ENCODE measurements at places on chromosomes 1 and 21.

GRCh38 chr21:45562402-45562801, 20.2 kb upstream of the SLC19A1 start:
- no peak for DNase-seq

DNA sequence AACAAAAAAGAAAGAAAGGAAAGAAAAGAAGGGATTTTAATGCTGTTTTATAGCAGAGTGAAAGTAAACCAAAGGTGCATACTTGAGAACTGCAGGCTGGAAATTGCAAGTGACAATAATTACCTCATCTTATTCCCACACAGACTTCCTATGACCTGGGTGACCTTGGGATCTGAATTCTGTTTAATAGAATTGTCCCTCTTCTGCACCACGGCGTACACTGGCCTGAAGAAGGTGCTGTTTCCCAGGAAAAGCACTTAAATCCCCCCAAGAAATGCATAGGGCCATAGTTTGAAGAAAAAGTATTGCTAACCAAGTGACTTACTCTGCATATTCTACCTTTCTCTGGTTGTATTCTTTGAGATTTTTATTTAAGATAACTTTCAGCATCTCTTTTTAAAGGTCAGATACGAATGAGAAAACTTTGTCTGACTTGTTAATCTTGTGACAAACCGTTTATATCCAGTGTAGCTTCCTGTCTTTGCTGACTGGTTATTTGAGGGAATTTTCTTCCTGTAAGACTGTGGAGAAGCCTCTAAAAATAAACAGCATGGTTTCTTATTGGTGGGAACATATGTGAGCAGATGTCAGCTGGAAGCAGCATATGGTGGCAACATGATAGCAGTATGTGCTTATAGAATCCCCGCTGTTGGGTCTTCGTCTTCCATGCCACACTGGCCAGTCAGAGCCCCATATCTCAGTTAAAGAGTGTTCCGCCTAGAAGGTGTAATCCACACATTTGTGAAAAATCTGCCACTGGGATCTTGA, 16.3 kb downstream of the TGFB2 start:
- no peak for DNase-seq

- no peak for DNase-seq
Measured at GRCh38 chr21:16134134-16134533, 404.4 kb downstream of the USP25 start.

DNA sequence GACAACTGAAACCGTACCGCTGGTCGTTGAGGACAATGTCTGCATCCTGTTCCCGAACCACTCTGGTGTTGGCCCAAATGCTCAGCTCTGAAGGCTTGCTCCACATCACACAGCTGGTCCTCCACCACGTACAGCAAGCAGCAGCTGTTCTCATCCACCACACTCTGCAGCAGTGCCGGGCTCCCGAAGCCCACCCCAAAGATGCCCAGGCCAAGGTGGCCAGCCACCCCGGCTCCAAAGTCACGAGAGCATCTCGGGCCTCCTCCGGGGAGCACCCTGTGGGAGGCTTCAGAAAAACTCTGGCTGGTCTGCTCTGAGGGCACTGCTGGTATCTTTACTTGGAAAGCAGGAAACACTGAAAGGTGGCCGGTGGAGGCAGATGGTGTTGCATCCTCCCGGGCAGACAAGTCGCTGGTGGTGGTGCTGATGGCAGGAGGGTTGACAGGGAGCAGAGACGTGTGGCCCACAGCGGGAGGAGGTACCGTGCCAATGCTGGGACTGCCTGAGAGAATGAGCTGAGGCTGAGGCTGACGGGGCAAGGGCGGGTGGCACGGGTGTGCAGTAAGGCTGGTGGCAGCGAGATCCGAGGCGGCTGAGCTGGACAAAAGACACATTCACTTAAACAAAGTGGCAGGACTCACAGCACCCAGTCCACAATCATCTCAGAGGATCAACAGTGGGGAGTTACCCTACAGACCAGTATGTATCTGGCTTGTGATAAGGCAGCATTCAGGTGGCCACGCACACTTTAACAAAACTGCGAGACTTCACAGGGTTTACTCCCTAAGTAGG, 6.5 kb upstream of the CCDC27 start:
- DNase-seq, result no peak

GRCh38 chr1:12594966-12595756, 22.8 kb downstream of the DHRS3 start:
- peak; percentile 13 for DNase-seq

- DNase-seq, result no peak
Measured at GRCh38 chr1:224528900-224529299, 87.2 kb upstream of the CNIH3 start.

- DNase-seq, result no peak
Measured at GRCh38 chr1:26991310-26992116, 2.0 kb upstream of the TRNP1 start.
